ENCODE measurements at places on chromosomes 3 and 15.

GRCh38 chr3:149291178-149291577 is 42.3 kb downstream of the TM4SF18 start:
- no peaks in the 10 kb centered on the region for H3K36me3 ChIP-seq
- H3K27ac ChIP-seq, result no peak overlapping the region
- H3K4me1 ChIP-seq, result no peaks in the 10 kb centered on the region
- no peaks in the 10 kb centered on the region for H3K27me3 ChIP-seq

DNA sequence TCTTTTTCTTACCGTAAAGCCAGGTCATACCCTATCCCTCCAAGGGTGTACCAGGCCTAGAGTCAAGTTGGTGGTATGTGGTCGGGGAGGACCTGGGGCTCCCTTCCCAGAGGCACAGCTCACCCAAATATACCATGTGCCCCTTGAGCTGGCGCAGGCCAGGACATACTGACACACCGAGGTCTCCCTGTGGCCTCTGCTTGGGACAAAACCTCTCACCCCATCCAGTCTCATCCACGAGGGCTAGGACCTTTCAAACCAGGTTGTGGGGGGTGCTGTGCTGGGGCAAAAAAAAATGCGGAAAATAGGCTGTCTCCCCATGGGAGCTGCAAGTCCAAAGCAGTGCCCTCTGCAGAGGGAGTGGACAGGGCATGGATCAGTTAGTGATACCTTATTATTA is 22.8 kb downstream of the PTH1R start:
- no peak overlapping the region for H3K4me3 ChIP-seq
- no peak for DNase-seq
- H3K36me3 ChIP-seq, result no peaks in the 10 kb centered on the region
- peaks cover 7% of the 10 kb centered on the region for H3K4me1 ChIP-seq

- no peak for DNase-seq
- no peaks in the 10 kb centered on the region for H3K27me3 ChIP-seq
- H3K27ac ChIP-seq, result no peak overlapping the region
- no peak overlapping the region for H3K4me3 ChIP-seq
- no peaks in the 10 kb centered on the region for H3K36me3 ChIP-seq
These were observed 9.5 kb downstream of the TTBK2 start for GRCh38 chr15:42911058-42911592.

DNA sequence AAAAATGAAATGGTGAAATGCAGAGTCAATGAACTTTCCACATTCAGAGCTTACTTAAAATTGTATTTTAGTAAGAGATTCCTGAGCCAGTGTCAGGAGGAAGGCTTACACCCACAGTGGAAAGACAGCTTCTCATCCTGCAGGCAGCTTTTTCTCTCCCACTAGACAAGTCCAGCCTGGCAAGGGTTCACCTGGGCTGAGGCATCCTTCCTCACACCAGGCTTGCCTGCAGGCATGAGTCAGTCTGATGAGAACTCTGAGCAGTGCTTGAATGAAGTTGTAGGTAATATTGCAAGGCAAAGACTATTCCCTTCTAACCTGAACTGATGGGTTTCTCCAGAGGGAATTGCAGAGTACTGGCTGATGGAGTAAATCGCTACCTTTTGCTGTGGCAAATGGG is 3.1 kb downstream of the CCR4 start:
- H3K4me1 ChIP-seq, result no peaks in the 10 kb centered on the region
- DNase-seq, result no peak

GRCh38 chr15:41780266-41780665 is 6.0 kb downstream of the MAPKBP1 start:
- no peak for DNase-seq
- no peak overlapping the region for H3K4me3 ChIP-seq
- H3K36me3 ChIP-seq, result no peaks in the 10 kb centered on the region

GRCh38 chr3:128262457-128262856 is 109.2 kb downstream of the EEFSEC start:
- H3K4me1 ChIP-seq, result no peaks in the 10 kb centered on the region
- no peaks in the 10 kb centered on the region for H3K36me3 ChIP-seq
- no peak for DNase-seq
- no peak overlapping the region for H3K4me3 ChIP-seq

GRCh38 chr15:60507596-60508424 is 28.9 kb upstream of the ICE2 start:
- H3K4me1 ChIP-seq, result peaks cover 4% of the 10 kb centered on the region
- no peaks in the 10 kb centered on the region for H3K36me3 ChIP-seq
- peak; percentile 51 for DNase-seq
- H3K27ac ChIP-seq, result no peak overlapping the region

- no peak for DNase-seq
- H3K36me3 ChIP-seq, result no peaks in the 10 kb centered on the region
- H3K27ac ChIP-seq, result no peak overlapping the region
- H3K4me3 ChIP-seq, result no peak overlapping the region
These were observed 76.3 kb upstream of the FRMD4B start for GRCh38 chr3:69462022-69462825.

- H3K36me3 ChIP-seq, result no peaks in the 10 kb centered on the region
- peaks cover 65% of the 10 kb centered on the region for H3K4me1 ChIP-seq
- no peaks in the 10 kb centered on the region for H3K27me3 ChIP-seq
- H3K4me3 ChIP-seq, result no peak overlapping the region
- DNase-seq, result no peak
- H3K27ac ChIP-seq, result peak overlapping the region; percentile 62
These were observed 12.8 kb downstream of the CPB1 start for GRCh38 chr3:148840451-148840850.

DNA sequence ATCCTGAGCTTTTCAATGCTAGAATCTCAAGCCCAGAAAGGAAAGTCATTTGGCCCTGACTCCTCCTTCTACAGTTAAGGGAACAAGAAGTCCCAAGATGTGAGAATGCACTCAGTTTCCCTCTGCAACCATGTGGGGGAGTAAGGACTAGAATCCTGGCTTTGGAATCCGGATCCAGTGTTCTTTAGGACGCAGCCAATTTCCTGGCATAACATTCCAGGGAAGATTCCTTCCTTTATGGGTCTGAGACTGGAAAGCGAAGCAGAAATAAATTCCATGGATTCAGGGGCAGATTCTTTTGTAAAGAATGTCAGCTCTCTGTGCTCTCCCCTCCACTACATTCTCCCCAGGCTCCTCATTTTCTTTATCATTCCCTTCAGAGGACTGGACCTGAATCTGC is 151.8 kb upstream of the SOX14 start:
- no peak overlapping the region for H3K4me3 ChIP-seq
- no peak overlapping the region for H3K27ac ChIP-seq
- no peak for DNase-seq

- no peak overlapping the region for H3K4me3 ChIP-seq
- H3K4me1 ChIP-seq, result no peaks in the 10 kb centered on the region
- no peaks in the 10 kb centered on the region for H3K27me3 ChIP-seq
- no peak for DNase-seq
- H3K27ac ChIP-seq, result no peak overlapping the region
These were observed 7.8 kb downstream of the LRCH3 start for GRCh38 chr3:197798863-197799262.

GRCh38 chr3:37546876-37547275 is 314.8 kb upstream of the CTDSPL start:
- H3K27ac ChIP-seq, result no peak overlapping the region
- H3K27me3 ChIP-seq, result no peaks in the 10 kb centered on the region
- H3K4me3 ChIP-seq, result no peak overlapping the region
- H3K4me1 ChIP-seq, result no peaks in the 10 kb centered on the region
- H3K36me3 ChIP-seq, result no peaks in the 10 kb centered on the region

DNA sequence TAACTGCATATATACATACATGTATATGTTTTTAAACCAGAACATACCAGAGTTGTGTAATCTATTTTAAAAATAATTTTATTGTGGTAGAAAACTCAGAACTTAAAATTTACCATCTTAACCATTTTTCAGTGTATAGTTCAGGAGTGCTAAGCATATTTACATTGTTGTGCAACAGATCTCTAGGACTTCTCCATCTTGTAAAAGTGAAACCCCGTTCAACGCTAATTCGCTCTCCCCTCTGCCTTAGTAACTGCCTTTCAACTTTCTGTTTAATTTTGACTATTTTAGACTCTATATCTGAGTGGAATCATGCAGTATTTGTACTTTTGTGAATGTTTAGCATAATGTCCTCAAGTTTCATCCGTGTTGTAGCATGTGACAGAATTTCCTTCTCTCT is 51.8 kb upstream of the SSR3 start:
- H3K27ac ChIP-seq, result peak overlapping the region; percentile 65
- H3K4me1 ChIP-seq, result peaks cover 14% of the 10 kb centered on the region
- no peak overlapping the region for H3K4me3 ChIP-seq
- H3K27me3 ChIP-seq, result no peaks in the 10 kb centered on the region

- H3K4me1 ChIP-seq, result no peaks in the 10 kb centered on the region
- no peak overlapping the region for H3K27ac ChIP-seq
These were observed 68.6 kb downstream of the EXOG start for GRCh38 chr3:38564631-38565338.

DNA sequence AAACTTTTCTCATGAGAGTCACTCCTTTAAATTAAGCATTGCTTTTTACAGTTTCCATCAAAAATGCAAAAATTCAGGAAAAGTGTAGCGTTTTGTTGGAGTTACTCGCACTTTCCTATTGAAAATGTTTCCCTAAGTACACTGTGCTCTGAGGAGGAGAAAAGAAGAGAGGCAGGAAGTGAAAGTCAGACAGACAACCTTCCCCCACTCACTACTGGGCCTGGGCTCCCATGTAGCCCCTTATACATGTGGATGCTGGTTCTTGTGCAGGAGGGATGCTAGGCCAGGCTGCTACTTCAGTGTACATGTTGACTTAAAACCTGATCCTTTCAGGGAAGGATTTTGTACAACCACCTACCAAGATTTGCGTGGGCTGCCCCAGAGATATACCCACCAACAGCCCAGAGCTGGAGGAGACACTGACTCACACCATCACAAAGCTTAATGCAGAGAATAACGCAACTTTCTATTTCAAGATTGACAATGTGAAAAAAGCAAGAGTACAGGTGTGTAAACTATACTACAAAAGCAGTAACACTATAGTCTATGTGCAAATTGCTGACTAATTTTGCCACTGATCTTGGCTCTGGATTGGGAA is 15.1 kb downstream of the KNG1 start:
- H3K4me1 ChIP-seq, result no peaks in the 10 kb centered on the region
- no peaks in the 10 kb centered on the region for H3K27me3 ChIP-seq
- no peak overlapping the region for H3K4me3 ChIP-seq
- no peak for DNase-seq
- H3K36me3 ChIP-seq, result no peaks in the 10 kb centered on the region

- H3K27ac ChIP-seq, result no peak overlapping the region
- H3K36me3 ChIP-seq, result no peaks in the 10 kb centered on the region
- DNase-seq, result no peak
- H3K4me1 ChIP-seq, result peaks cover 8% of the 10 kb centered on the region
These were observed 25.9 kb upstream of the AKAP13 start for GRCh38 chr15:85354461-85354860.

DNA sequence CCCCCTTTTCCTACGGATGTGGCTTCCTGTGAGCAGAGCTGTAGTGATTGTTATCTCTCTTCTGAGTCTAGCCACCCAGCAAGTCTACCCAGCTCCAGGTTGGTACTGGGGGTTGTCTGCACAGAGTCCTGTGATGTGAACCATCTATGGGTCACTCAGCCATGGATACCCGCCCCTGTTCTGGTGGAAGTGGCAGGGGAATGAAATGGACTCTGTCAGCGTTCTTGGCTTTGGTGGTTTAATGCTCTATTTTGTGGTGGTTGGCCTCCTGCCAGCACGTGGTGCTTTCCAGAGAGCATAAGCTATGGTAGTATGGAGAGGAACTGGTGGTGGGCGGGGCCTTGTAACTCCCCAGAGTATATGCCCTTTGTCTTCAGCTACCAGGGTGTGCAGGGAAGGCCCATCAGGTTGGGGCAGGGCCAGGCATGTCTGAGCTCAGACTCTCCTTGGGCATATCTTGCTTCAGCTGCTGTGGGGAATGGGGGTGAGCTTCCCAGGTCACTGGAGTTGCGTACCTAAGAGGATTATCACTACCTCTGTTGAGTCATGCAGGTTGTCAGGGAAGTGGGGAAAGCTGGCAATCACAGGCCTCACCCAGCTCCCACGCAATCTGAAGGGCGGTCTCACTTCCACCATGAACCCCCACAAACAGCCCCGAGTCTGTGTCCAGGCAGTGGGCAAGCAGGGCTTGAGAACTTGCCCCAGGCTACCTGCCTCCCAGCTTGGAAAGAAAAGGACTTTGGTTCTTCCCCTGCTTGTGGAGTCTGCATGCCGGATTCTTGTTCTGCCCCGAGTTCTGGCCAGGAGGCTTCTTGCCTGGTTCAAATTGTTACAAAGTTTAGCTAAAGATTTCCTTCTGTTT is 9.0 kb upstream of the ADGRG7 start:
- no peaks in the 10 kb centered on the region for H3K27me3 ChIP-seq
- H3K4me3 ChIP-seq, result no peak overlapping the region
- no peak overlapping the region for H3K27ac ChIP-seq
- DNase-seq, result no peak
- H3K36me3 ChIP-seq, result no peaks in the 10 kb centered on the region

- H3K36me3 ChIP-seq, result no peaks in the 10 kb centered on the region
- no peak overlapping the region for H3K4me3 ChIP-seq
These were observed 36.4 kb upstream of the OXTR start for GRCh38 chr3:8805774-8806173.

GRCh38 chr3:195004512-195005250 is 266.3 kb downstream of the XXYLT1 start:
- peaks cover 8% of the 10 kb centered on the region for H3K4me1 ChIP-seq
- no peaks in the 10 kb centered on the region for H3K36me3 ChIP-seq
- H3K4me3 ChIP-seq, result no peak overlapping the region
- H3K27ac ChIP-seq, result no peak overlapping the region
- no peak for DNase-seq

DNA sequence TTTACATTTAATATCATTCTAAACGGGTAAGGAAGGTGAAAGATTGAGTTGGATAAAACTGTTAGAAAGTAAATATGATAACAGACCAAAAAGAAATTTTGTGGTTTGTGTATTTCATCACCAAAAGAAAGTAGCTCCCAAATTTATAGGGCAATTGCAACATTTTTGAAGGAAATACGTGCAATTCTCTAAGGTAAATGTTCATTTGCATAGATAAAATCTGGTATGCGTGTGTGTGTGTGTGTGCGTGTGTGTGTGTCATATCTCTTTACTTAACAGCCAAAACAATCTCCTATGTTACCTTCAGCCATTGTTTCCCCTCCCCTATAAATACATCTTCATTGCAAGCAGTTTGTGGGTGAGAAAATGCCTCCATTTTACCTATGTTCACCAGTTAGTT is 208.4 kb downstream of the TNIK start:
- no peak overlapping the region for H3K4me3 ChIP-seq
- no peak overlapping the region for H3K27ac ChIP-seq
- no peak for DNase-seq
- no peaks in the 10 kb centered on the region for H3K27me3 ChIP-seq
- no peaks in the 10 kb centered on the region for H3K36me3 ChIP-seq

- peaks cover 21% of the 10 kb centered on the region for H3K4me1 ChIP-seq
- H3K36me3 ChIP-seq, result no peaks in the 10 kb centered on the region
- DNase-seq, result no peak
- H3K4me3 ChIP-seq, result no peak overlapping the region
These were observed 59.4 kb downstream of the CMSS1 start for GRCh38 chr3:99877031-99877579.
